ENCODE measurements at places on chromosomes 6 and 20. TPM values are rescaled to one million over a fixed set of nuclear protein-coding genes. Genes with fewer than 3 reads are reported as not detected.

POM121L2 gene
- total RNA-seq = not detected

MRPS18A gene
- 32.8 TPM for total RNA-seq

GATA5 gene
- 0.13 TPM for total RNA-seq

ADA gene
- 12.0 TPM for total RNA-seq

LY6G6F gene
- not detected for total RNA-seq

TFAP2C gene
- not detected for total RNA-seq

C2 gene
- total RNA-seq = 1.7 TPM

ULBP2 gene
- 14.9 TPM for total RNA-seq

CRISP2 gene
- not detected for total RNA-seq
